ENCODE measurements at places on chromosomes 7 and 10. TPM values are rescaled to one million over a fixed set of nuclear protein-coding genes. Genes with fewer than 3 reads are reported as not detected.

DNA sequence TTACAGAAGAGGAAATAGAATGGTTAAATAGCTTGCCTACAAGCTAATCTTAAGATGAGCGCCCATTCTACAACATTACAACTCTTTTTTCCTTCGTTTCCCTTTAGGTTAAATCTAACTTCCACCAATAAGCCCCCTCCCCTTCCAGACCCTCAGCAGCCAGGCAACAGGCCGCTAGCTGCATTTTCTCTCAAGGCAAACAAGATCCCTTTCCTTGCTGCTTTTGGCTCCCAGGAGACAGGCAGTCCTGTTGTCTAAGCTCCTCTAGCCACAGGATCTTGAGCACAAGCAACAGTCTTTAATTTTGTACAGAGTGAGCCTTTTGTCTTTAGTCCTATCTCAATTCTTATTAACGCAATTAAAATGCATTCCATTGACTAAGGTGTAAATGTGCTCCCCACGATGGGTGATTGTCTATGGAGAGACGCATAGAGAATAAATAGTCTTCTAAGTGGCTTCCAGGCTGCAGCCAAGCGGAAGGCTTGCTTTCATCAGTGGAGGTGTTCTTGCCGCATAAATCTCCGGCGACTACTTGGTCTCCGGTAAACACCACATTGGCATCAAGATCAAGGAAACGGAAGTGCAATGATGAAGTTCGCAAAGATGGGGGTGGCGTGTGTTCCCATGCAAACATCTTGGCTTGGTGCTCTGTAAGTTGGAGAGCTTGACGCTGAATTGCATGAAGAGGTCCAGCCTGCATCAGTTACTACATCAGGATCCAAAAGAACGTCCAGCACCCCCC is 181.9 kb upstream of the LYZL2 start:
- DNase-seq = peak; percentile 16

GRCh38 chr10:79385392-79385795 is 38.1 kb downstream of the PPIF start:
- no peak for DNase-seq

DNA sequence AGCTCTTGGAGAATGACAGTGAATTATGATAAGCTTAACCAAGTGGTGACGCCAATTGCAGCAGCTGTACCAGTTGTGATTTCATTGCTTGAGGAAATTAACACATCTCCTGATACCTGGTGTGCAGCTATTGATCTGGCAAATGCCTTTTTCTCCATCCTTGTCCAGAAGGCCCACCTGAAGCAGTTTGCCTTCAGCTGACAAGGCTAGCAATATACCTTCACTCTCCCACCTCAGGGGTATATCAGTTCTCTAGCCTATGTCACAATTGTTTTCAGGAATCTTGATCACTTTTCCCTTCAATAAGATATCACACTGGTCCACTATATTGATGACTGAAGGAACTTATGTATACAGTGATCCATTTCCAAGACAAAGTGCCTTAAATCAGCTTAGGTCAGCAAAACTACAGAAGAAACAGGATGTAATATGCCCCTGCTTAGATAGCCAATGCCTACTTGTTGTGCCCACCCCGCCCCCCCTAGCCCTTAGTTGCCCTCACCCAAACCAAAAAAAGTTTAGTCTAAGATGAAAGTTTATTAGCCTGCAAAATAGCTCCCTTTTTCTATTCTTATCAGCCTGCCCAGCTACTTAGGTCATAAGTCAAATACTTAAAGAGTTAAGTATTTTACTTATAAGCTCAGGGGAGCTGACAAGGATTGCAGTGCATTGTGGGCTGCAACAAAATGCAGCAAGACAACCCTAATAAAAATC is 45.1 kb downstream of the PTPRE start:
- DNase-seq = no peak

GRCh38 chr10:3805791-3806461 is 20.9 kb upstream of the KLF6 start:
- peak; percentile 67 for DNase-seq

DNA sequence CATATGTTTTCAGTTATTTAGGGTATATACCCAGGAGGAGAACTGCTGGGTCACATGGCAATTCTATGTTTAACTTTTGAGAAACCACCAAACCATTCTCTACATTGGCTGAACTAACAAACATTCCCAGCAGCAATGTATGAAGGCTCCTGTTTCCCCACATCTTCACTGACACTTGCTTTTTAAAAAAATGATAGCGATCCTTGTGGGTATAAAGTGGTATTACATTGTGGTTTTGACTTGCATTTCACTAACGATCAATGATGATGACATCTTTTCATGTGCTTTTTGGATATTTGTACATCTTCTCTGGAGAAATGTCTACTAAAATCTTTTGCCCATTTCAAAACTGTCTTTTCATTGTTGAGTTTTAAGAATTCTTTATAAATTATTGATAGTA is 51.2 kb upstream of the ANAPC16 start:
- no peak for DNase-seq

- DNase-seq = no peak
Observed at GRCh38 chr7:151821806-151822540, 54.9 kb downstream of the PRKAG2 start.

DNA sequence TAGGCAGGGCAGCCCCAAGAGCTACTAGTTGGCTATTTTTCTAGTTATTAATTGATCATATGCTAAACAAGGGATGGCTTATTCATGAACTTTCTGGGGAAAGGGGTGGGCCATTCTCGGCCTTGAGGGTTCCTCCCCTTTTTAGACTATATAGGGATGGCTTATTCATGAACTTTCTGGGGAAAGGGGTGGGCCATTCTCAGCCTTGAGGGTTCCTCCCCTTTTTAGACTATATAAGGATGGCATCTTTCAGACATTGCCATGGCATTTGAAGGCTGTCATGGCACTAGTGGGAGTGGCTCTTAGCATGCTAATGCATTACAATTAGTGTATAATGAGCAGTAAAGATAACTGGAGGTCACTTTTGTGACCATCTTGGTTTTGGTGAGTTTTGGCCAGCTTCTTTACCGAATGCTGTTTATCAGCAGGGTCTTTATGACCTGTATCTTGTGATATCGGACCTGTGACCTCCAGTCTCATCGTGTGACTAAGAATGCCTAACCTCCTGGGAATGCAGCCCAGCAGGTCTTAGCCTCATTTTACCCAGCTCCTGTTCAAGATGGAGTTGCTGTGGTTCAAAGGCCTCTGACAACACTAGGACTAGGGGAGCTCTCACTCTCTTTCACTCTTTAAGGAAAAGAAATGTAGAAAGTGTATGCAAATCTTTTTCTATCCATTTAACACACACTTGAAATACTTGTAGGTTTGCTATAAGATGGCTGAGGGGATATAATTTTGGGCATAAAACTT is 7.8 kb downstream of the FHIP2A start:
- DNase-seq = no peak

The PNLIPRP3 gene
- not detected for total RNA-seq

GRCh38 chr10:44235363-44235762 is 149.5 kb downstream of the CXCL12 start:
- no peak for DNase-seq

DNA sequence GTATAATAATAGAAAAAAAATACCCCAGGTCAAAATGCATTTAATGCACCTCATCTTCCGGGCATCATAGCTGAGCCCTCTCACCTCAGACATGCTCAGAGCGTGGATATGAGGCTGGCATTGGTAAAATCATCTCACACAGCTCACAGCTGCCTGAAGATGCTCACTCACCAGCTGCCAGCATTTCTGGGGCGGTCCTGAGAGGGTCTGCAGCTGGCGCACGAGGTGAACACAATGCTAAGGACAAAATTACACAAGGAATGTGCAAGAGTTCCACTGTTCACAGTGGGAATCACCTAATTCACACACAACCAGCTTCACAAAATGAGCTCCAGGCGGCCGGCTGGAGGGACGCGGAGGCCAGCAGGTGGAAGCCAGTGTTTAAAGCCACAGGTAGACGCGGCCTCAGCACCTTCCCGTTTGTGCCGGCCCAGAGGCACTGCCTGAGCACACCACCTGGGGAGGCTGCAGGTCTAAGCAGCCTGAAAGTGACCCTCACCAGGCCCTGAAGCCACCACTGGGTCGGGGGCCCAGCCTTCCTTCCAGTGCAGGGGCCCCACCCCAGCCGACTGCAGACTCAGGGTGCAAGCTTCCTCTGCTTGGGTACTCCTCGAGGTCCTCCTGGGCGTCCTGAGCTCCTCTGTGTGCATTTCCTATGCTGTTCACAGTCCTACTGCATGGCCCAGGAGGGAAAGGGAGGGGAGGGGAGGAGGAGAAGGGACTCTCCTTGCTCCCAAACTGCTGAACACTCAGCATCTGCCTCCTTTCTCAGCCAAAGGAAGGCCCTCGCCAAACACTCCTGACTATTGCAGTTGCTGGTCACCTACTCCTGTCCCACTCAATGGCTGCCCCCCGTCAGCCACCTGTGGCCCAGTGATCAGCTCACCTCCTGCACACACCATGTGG is 61.2 kb upstream of the FAM20C start:
- no peak for DNase-seq

The ANKRD2 gene
- not detected for total RNA-seq

The POM121C gene
- 76.9 TPM for total RNA-seq

DNA sequence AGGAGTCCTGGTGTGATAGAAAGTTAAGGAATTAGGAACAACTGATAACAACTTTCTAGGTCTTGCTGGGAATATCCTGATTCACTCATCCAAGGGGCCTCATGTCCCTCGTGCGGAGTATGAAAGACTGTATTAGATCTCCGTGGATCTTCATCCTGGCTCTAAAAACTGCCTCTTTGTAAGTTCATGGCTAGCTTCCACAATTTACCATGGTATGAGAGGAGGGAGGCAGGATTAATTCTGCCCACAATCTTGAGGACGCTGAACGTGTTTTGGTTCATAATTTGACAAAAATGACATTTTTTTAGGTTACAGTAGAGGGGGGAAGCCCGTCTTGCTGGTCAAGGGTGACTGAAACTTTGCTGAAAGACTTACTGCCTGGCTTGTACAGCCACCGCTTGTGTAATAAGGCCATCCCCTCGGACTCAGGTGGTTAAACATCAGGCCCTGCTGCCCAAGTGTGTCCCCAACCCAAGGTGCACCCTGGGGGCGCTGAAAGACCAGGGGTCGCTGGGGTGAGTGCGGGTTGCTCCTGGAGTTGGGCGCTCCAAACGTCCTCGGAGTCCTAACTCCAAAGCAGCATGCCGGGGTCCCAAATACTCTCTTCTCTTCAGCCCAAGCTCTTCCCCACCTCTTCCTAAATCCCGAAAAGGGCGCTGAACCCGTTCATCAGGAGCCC is 733 bp downstream of the HIBADH start:
- no peak for DNase-seq

The PPP1R9A gene
- total RNA-seq = not detected

DNA sequence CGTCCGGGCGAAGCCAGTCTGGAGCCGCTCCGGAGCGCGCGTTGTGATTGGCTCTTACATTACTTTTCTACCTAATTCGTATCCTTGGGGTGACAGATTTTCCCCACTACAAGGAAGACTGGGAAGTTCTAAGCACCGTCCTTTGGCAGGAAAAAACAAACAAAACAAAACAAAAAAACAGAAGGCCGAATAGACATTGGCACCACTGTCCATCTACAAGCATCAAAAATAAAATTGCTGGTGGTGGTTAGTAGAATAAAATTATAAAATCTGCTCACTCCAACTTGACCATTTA is 651 bp upstream of the SKAP2 start:
- DNase-seq = no peak

Data from T-cell (primary cell).